EL (cell line): ENCODE measurements at places on chromosomes 1 and 21.

- no peak for DNase-seq
Measured at GRCh38 chr1:24111262-24111995, 506 bp downstream of the MYOM3 start.

GRCh38 chr1:8649027-8649426, 168.4 kb downstream of the RERE start:
- DNase-seq, result no peak

- DNase-seq, result peak; percentile 94
Measured at GRCh38 chr1:219304227-219305226, 130.8 kb downstream of the LYPLAL1 start.

- DNase-seq, result no peak
Measured at GRCh38 chr1:62198069-62198780, 3.6 kb downstream of the L1TD1 start.

DNA sequence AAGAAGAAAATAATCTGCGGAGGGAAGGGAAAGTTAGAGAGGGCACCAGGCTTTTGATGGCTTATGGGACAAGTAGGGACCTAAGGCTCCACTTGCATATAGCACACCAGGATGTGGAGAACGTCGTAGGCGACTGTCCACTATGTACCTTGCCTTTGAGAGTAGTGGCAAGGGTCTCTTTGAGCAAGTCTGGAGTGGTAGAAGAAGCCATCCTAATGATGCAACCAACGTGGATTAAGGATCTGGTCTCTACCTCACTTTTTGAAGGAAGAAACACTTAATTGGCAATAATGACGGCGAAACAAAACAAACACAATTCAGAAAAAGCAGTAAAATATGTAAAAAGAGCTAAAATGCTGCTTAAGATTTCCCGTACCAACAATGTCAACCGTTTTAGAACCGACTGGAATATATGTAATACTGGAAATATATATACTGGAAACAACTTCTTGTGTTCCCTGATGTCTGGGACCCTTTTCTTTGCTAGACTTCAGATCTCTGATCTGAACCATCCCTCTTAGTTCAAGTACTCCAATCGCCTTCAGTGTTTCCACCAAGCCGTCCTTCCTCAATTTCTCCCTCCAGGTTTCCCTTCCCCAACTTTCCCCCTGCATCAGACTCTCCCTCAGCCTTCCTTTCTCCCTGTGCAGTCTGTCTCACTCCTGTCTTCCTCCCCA, 821 bp upstream of the KHDRBS1 start:
- DNase-seq, result no peak

- no peak for DNase-seq
Measured at GRCh38 chr1:33902486-33903209, 38.8 kb downstream of the HMGB4 start.

GRCh38 chr1:110915804-110916203, 42.9 kb downstream of the CD53 start:
- DNase-seq, result no peak

DNA sequence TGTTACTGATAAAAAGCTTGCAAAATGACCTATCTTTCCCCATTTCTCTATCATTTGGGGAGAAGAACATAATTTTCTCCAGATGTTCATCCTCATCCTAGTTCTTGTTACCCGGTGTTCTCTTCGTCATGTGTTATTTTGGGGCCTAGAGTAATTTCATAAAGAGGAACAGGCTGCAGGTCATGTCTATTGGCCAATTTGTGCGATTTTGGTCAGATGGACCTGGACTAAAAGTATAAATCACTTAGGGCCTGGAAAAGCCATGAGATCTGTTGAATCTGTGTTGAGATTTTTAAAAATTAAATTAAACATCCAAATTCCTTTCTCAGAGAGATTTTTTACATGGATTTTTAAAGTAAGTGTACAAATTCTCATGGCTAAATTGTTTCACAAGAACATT, 241.3 kb upstream of the PLXNA2 start:
- DNase-seq, result no peak

DNA sequence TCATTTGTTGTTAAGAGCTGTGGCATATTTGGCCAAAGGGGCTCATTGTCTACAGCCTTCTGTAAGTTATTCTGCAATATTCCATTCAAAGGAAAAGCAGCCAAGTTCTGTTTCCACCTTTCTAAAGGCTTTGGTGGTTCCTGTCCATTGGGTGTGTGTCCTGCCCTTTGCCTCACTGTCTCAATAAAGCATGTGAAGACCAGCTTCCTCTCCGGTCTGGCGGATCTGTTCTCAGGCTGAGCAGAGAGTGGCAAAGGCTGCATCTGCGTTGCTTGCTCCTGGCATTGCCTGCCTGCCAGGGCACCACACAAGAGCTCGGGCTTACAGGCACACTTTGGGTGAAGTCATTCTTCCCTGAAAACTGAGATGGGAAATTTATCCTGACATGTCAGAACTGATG, 34.9 kb downstream of the ST6GALNAC3 start:
- DNase-seq, result no peak

GRCh38 chr1:29342983-29343382, 106.7 kb downstream of the PTPRU start:
- DNase-seq, result no peak

DNA sequence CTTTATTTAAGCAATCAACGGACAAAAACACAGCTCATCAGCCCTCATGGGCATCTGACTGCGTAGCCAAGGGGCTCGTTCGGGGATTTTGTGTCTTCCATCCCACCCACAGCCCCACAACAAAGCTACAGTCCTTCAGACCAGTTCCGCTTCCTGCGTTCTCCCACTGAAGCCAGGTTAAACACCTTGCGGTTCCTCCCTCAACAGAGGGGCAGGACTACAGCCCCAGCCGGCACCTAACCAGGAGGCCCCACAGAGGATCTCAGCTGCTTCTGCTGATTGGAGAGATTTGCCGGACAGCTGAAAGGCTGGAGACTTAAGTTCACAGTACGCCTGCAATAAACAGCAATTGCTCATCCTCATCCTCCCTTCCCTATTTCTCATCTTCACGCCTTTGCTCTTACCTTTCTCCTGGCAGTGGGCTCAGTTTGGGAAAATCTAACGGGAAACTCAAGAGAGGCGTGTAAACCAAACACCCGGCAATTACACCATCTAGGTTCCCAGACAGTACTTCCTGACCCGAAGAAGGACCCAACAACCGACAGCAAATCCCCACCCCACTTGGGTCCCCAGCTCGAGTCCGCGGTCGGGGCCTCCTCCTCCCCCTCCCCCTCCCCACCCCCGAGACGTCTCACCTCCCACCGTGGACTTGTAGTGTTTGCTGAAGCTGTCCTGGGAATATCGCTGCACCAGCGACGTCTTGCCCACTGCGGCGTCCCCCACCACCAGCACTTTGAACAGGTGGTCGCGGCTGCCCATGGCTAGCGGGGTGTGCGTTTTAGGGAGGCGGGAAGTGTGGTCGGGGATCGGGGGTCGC, 876 bp downstream of the RAB29 start:
- peak; percentile 12 for DNase-seq

- DNase-seq, result peak; percentile 29
Measured at GRCh38 chr1:29249170-29249691, 12.9 kb downstream of the PTPRU start.

DNA sequence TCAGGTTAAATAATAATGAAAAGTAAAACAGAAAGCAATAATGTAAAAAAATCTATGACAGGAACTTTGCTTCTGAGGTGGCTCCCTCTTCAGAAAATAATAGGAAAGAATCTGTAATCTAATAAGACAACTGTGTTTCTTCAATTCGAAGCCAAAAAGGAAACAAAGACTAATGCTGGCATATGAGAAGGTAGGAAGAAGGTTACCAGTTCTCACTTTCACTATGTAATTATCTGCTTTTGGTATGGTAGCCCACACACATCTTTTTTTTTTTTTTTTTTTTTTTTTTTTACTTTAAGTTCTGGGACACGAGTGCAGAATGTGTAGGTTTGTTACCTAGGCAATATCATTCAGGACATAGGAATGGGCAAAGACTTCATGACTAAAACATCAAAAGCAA, 47.1 kb downstream of the COP1 start:
- no peak for DNase-seq

- DNase-seq, result peak; percentile 58
Measured at GRCh38 chr21:46183910-46184624, at the start of gene SPATC1L. Gene SPATC1L, minus strand, starts transcription at chr21:46184459. Its CDS starts 1,643 bp downstream, at chr21:46182816.

DNA sequence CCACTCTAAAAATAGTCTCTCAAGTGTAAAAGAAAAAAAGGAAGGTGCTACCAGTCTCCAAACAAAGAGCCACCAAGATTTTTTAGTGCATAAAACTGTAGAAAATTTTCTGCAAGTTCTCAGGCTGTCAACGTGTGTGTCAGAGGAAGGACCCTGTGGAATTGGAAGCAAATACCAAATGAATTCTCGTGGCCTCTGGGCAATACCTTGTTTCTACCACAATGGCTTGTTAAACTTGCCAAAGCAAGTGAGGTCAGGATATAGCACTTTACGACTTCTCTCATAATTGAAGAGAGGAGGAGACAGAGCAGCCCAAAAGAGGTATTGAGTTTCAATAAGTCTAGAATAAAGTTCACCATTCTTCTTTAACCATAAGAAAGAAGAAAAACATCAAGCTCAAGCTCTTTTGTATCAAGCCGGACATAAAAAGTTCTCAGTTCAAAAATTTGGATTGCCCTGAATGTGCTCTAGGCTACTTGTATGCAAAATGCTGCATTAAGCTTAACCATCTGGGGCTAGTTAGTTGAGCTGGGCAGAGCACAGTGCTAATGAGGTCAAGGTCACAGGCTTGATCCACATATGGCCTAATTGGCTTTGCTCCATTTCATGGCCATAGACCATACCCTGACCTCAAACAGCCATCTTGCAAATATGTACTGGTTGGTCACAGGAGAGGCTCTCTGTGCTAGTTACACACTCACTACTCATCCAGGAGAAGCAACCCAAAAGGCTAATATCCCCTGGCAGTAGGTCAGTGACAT, 60.5 kb downstream of the TBX15 start:
- peak; percentile 19 for DNase-seq

DNA sequence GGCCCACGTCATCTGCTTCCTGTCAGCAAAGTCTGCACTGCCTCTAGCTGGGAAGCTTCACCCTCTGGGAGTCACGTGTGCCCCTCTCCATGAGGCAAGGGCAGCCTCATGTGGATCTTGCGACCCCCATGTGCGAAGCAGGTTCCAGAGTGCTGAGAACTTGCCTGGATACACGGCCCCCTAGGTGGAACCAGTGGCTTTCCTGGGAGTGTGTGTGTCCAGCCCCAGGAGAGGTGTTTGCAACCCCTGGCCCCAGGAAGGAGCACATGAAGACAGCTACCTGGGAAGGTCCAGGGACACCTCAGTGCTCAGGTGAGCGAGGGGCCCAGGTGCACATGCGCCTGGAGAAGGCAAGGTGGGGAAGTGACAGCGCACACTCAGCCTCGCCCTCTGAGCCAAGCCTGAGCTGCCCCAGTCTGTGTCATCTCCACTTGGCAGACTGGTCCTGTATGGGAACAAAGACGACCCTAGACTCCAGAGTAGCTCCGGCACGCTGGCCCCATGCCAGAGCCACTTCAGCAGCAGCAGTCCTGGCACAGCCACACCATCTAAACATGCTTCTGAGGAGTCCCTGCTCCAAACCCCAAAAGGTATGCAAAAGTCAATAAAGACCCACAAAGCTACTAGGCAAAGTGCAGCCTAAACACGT, 8.9 kb downstream of the LSS start:
- no peak for DNase-seq

GRCh38 chr1:177884479-177885021, 85.3 kb downstream of the SEC16B start:
- no peak for DNase-seq

- DNase-seq, result no peak
Measured at GRCh38 chr1:27298632-27299384, 23.2 kb upstream of the TMEM222 start.

DNA sequence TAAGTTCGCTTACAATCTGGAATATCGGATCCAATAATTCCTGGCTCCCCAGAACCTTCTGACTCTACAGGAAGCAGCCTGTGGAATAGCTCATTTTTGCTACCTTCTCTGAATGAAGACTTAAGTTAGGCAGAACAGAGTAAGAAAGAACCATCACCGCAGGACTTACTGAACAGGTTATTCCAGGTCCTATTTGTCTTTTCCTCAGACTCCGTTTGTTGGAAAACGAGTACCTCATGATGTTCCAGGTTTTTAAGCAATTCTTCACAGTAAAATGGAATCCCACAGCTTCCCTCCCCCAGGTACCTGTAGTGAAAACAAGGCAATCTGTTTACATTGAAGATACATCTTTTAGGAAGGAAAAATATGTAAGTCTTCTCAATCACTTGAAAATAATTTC, 59.8 kb downstream of the ADCY10 start:
- DNase-seq, result no peak

- peak; percentile 43 for DNase-seq
Measured at GRCh38 chr1:39086386-39086785, 60.2 kb downstream of the NDUFS5 start.

GRCh38 chr1:6884652-6885153, 99.4 kb downstream of the CAMTA1 start:
- no peak for DNase-seq

DNA sequence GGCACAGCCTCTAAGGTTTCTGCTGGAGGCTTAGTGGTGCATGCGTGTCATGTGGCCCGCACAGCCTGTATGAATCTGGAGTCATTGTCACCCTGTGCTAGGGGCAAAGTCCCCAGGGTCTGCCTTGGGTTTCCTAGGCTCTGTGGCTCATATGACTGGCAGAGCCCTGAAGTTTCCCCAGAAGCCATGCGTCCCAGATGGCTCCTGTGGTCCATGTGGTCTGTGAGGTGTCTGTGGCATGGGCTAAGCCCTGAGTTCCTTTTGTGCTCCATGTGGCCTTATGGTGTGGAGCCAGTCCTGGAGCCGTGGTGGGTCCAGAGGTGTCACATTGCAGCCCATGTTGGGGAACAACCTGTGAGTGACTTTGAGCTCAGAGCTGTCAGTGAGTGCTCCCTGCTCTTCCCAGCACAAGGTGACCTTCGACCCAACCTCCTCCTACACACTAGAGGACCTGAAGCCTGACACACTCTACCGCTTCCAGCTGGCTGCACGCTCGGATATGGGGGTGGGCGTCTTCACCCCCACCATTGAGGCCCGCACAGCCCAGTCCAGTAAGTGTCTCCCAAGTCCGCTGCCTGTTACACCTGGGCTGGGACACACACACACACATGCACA, 57.8 kb upstream of the KDM4A start:
- no peak for DNase-seq

- no peak for DNase-seq
Measured at GRCh38 chr21:46381541-46381940, 57.6 kb downstream of the PCNT start.
